Stimulated activated naive CD4-positive, alpha-beta T cell treated with Interleukin-2 at 50 U/mL for 16 hours (primary cell): ENCODE measurements at places on chromosomes 11 and 22.

DNA sequence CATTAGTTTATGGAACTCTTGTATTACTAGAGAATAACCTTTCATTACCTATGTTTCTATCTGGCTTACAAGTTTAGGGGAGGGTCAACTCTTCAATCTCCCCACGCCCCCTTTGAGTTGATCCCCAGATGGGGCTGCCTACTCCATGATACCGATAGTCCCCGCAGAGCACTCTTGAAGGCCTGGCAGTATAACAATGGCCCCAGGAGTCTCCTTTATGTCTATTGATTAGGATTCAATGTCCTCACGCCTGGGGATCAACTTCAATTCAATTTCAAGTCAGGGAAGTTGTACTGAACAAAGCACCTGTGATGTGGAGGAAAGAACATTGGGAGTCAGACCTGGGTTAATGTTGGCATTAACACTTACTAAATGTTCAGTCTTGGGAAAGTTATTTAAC, 520.2 kb downstream of the METTL15 start:
- DNase-seq = no peak

DNA sequence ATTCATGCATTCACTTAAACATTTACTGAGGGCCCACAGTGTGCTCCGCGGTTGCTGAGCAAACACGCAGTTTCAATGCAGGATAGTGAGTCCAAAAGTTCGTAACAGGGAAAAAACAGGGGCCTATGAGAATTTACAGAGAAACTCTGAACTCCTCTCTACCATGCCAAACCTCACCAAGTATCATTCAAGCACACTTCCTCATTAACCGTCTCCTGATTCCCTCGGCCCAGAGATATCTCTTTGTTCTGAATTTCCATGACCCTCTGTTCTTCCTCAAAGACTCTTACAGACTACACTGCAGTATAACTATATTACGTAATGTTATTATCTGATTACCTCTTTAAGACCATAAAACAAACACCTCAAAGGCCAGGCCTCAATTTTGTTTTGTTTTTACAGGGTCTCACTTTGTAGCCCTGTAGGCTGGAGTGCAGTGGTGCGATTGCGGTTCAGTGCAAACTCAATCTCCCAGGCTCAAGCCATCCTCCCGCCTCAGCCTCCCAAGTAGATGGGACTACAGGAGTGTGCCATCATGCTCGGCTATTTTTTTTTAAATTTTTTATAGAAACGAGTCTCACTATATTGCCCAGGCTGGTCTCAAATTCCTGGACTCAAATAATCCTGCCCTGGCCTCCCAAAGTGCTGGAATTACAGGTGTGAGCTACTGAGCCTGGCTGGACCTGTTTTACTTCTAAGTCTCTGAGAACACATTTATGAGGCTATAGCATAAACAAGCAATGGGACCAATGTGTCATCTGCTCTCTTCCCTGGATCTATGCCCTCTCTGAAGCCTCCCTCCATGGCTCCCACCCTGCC, 3.6 kb downstream of the HPS4 start:
- no peak for DNase-seq

- no peak for DNase-seq
Measured at GRCh38 chr11:69153661-69154060, 2.1 kb upstream of the SMIM38 start.

- DNase-seq = no peak
Measured at GRCh38 chr22:37560608-37561211, 430 bp downstream of the CDC42EP1 start.

GRCh38 chr11:28704801-28705200, 596.6 kb downstream of the METTL15 start:
- no peak for DNase-seq

GRCh38 chr22:39624501-39624821, 53.9 kb downstream of the CACNA1I start:
- DNase-seq = no peak
